ENCODE measurements at places on chromosomes 7 and 10.

DNA sequence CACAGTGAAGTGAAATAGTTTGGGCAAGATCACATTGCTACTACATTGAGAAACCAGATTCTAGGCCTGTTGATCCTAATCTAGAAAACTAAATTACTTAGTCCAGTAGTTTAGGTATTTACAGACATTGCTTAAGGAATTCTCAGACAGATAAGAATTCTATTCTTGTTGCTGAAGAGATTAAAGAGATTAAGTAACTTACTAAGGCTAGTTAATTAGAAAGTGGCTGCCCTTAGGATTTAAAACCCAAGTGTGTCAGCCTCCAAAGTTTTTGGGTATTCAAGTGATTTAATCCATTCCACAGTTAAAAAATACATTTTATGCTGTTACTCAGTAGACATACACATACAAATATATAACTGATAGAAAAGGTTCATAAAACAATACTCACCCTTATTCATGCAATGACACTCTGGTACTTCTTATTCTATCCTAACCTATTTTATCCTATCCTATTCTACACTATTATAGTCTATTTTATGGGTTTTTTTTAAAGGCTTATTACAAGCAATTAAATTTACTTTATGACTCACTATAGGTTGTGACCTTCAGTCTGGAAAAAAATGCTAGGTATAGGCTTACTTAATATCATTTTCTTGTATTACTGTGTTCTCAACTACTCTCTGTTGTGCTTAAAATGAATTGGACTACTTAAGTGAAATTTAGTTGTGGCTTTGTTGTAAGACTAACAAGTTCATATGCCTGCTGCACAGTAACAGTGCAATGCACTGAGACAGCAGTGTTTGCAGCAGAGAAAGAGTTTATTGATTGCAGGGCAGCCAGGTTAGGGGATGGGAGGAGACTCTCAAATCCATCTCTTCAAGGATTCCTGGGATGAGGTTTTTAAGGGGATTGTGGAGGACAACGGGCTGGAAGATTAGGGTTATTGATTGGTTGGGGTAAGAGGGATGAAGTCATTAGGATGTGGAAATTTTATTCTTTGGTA lies 10.7 kb downstream of the SPAM1 start:
- no peak for DNase-seq

DNA sequence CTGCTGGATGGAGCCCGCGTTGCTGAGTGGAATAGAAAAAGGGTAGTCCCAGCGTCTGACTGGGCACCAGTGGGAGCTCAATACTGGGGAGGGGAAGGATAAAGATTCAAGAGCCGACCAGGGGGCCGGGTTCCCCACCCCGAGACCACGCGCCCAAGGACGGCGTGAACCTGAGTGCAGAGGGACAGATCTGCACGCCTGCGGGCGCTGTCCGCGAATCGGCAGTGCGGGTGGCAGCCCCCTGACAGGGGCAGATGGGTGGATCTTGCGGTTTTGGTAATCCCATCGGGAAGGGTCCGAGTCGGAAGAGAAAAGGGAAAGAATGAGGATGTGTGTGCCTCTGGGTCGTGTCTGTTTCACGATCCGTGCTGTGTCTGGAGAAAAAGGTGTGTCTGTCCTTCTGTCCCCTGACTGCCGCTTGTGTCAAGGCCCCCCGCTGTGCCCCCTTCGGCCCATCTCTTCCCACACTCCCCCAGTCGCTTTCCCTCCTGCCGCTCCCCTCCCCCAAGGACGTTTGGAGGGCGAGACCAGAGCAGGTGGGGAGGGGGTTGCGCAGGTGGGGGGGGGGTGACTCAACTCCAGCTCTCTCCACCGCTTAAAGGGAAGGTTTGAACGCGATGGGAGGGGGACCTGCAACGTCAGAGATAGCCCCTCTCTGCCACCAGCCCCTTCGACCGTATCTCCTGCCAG lies 734 bp upstream of the VGF start:
- DNase-seq: no peak

GRCh38 chr7:69213878-69214277 lies 384.4 kb upstream of the AUTS2 start:
- DNase-seq: no peak

- no peak for DNase-seq
Observed at GRCh38 chr7:81676813-81677212, 93.0 kb downstream of the HGF start.

- DNase-seq: no peak
Observed at GRCh38 chr10:91689731-91690168, 56.9 kb upstream of the PPP1R3C start.

DNA sequence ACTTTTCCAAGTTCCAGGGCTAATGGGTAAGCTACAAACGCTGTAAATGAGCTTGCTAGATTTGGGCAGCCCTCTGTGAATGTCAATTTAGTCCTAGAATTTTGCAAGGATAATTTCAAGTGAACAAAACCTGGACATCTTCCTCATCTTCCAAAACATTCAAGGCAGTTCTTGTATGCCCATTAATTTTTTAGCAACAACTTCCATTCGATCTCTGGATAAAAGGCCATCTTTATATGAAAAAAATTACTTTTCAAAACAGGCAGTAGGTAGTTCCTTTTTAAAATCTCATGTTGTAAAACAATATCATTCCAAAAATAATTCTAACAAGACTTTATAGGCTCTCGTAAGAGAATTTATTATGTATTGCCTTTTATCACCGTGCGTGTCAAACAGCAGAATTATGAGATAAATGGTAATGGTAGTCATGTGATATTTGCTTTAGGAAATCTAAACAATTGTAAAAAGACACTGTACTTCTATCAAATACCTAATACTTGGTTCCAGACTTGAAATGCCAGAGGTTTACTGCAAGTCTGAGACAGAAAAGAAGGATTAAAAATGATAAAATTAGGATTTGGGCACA lies 143.7 kb upstream of the NRP1 start:
- DNase-seq: peak; percentile 18

DNA sequence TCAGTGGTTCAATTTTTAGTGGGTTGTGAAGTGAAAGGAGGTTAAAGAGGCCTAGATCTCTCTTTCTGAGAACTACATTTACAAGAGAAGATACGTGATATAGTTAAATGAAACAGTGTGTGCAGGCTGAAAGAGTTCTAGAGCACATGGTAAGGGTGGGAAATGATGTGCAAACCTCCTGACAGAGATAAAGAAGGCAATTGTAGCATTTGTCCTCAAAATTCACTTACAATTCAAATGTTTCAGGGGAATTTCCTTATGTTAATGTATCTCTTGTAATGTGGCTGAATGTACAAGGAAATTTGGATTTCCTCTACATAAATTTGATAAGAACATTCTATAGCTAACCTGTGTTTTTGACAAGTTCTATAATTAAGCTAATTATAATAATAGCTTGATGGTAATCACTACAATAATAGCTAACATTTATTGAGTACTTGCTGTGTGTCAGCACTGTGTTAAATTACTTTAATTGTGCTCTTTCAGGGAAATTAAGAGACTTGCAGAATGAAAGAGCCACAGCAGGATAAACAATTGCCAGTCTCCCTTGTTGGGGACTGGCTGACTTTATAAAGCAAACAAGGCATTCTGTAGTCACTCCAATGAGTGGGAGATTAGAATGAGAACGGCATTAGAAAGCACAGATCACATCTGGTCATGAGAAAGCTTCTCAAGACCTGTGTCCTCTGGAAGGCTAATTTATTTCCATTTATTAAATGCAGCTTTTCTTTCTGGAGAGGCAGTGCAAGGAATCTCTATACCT lies 139.7 kb upstream of the TMEM72 start:
- no peak for DNase-seq

GRCh38 chr10:59382831-59383295 lies 20.5 kb upstream of the FAM13C start:
- no peak for DNase-seq

DNA sequence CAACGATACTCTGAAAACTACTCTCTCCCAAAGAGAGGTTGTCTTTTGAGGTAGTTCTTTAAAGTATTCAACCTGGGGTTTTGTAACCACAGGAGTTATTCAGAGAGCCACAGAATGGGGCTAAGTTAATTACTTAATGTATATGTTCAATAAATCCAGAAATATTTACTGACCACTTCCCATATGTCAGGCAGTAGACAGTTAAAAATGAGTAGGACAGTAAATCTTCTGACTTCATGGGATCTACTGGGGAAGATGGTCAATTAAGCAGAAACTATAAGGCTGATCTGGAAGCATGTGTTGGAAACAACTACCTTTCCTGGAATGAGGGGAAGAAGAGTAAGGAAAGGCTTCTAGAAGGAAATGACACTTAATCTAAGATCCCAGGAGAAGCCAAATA lies 167.7 kb downstream of the MAGI2 start:
- DNase-seq: no peak

- DNase-seq: no peak
Observed at GRCh38 chr10:110357252-110357780, 52.6 kb upstream of the SMNDC1 start.

- no peak for DNase-seq
Observed at GRCh38 chr10:91551856-91552255, 81.0 kb downstream of the PPP1R3C start.

All from DMS79 treated with DMSO at 0.1 percent for 48 hours (cell line).